ENCODE measurements at places on chromosomes 3 and 15. TPM values are rescaled to one million over a fixed set of nuclear protein-coding genes. Genes with fewer than 3 reads are reported as not detected.

KPNA4 gene
- 35.8 TPM for total RNA-seq

OIP5 gene
- 23.1 TPM for total RNA-seq

ALG1L2 gene
- not detected for total RNA-seq

PATL2 gene
- total RNA-seq = not detected

ATP13A4 gene
- not detected for total RNA-seq

SEC11A gene
- 247 TPM for total RNA-seq

RASGRP1 gene
- 1.2 TPM for total RNA-seq

FANCD2OS gene
- not detected for total RNA-seq

ATG3 gene
- 85.4 TPM for total RNA-seq

PSTPIP1 gene
- 0.18 TPM for total RNA-seq

FETUB gene
- total RNA-seq = not detected

C3orf85 gene
- not detected for total RNA-seq

TUSC7 gene
- total RNA-seq = not detected

MBD4 gene
- total RNA-seq = 16.1 TPM

RPL22L1 gene
- 593 TPM for total RNA-seq

AMT gene
- total RNA-seq = 0.58 TPM

SLC30A4 gene
- total RNA-seq = 4.3 TPM

VEPH1 gene
- 92.5 TPM for total RNA-seq

MORC1 gene
- total RNA-seq = not detected
